ENCODE measurements at places on chromosomes 5 and 9.

DNA sequence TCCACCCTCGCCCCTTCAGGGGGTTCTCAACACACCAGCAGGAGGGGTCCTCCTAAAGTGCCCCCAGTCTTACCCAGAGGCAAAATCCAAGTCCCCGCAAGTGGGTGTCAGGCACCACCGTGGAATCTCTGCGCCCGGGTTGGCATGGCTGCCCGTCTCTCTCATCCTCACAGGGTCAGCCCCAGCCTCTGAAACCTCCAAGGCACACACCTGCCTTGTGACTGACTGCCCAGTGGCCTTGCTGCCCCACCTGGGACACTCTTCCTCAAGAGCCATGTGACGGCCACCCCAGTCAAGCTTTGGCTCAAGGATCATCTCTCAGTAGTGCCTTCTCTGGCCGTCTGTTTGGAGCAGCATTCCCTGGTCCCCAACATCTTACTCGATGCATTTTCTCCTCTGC lies 4.9 kb downstream of the FBP2 start:
- H3K4me1 ChIP-seq, result no peaks in the 10 kb centered on the region
- H3K27ac ChIP-seq, result no peak overlapping the region
- no peak overlapping the region for H3K4me3 ChIP-seq
- no peaks in the 10 kb centered on the region for H3K36me3 ChIP-seq
- no peaks in the 10 kb centered on the region for H3K27me3 ChIP-seq
- no peak for DNase-seq

DNA sequence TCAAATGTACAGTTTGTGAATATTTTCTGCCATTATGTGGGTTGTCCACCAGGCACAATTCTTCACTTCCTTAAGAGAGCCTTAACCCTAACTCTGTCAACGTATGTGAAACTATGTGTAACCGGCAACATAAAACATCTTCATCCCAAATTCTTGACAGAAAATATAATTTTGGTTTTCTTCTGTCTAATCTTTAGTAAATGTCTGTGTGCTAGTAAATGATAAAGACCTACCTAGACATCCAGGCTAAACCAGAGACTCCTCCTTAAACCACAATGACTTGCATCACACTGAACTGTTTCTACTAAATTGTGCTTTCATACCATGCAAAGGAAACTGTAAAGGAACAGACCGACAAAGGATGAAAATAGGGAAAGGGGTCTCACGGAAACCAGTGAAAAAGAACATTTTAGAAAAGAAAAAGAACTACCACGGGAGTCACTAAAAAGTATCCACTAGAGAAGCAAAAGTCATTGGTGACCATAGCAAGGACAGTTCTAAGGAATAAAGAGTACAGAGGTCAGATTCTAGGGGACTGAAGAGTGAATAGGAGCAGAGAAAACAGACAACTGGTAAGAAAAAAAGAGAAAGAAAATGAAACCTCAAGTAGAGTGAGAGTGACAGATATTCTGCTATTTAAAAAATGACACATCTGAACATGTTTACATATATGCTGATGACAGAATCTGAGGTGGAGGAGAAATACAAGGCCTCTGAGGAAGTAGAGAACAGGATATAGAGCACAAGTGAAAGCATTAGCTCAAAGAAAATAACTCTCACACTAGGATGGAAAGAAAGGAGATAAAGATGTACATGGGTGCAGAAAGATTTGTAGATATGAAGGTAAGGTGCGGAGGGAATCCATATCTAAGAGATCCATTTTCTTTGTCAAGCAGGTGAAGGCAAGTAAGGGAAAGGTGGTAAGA lies 49.4 kb downstream of the FNIP1 start:
- DNase-seq, result peak; percentile 64
- H3K27me3 ChIP-seq, result no peaks in the 10 kb centered on the region
- H3K27ac ChIP-seq, result peak overlapping the region; percentile 63
- peaks cover 10% of the 10 kb centered on the region for H3K4me1 ChIP-seq
- H3K4me3 ChIP-seq, result no peak overlapping the region

DNA sequence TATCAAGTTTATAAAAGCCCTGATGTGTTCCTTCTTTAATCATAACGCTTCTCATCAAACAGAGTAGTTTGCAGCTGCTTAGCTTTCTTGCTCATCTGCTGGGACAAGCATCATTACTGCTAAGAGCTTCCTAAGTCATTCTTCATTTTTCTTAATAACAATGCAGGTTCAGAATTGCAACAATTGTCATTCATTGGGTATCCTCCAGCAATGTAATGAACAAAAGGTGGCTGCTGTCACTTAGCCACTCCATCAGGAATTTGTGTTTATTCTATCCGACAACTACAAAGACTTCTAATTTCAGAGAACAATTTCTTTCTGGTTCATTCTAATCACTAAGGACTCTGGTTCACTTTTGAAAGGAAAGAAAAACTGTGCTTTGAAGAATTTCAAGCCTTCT lies 836.7 kb upstream of the CDH10 start:
- H3K4me3 ChIP-seq, result no peak overlapping the region
- H3K36me3 ChIP-seq, result no peaks in the 10 kb centered on the region
- H3K27me3 ChIP-seq, result no peaks in the 10 kb centered on the region
- no peaks in the 10 kb centered on the region for H3K4me1 ChIP-seq
- no peak overlapping the region for H3K27ac ChIP-seq
- DNase-seq, result no peak

- no peaks in the 10 kb centered on the region for H3K36me3 ChIP-seq
- no peak overlapping the region for H3K4me3 ChIP-seq
- no peak for DNase-seq
- H3K4me1 ChIP-seq, result peaks cover 19% of the 10 kb centered on the region
Observed at GRCh38 chr5:176723440-176723839, 76.2 kb downstream of the TSPAN17 start.

- no peak for DNase-seq
- no peak overlapping the region for H3K4me3 ChIP-seq
- no peaks in the 10 kb centered on the region for H3K4me1 ChIP-seq
- no peaks in the 10 kb centered on the region for H3K27me3 ChIP-seq
- no peak overlapping the region for H3K27ac ChIP-seq
Observed at GRCh38 chr5:15791274-15791673, 291.3 kb downstream of the FBXL7 start.

DNA sequence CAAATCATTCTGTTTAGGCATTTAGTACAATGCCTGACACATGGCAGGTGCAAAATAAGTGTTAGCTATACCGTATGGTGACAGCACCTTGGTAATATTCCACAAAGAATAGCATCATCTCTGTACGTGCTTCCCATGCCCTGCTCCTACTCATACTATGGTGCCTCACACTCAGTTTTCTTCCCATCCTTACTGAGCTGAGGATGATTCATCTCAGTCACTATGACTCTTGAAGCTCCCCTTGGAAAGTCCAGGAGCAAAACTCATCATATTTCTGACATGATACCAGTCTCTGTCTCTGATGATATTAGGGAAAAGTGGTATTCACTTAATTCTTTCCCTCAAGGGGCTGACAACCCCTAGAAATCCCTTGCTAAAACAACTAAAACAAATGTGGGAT lies 423.3 kb downstream of the EFNA5 start:
- no peak for DNase-seq
- no peaks in the 10 kb centered on the region for H3K27me3 ChIP-seq
- H3K27ac ChIP-seq, result no peak overlapping the region

DNA sequence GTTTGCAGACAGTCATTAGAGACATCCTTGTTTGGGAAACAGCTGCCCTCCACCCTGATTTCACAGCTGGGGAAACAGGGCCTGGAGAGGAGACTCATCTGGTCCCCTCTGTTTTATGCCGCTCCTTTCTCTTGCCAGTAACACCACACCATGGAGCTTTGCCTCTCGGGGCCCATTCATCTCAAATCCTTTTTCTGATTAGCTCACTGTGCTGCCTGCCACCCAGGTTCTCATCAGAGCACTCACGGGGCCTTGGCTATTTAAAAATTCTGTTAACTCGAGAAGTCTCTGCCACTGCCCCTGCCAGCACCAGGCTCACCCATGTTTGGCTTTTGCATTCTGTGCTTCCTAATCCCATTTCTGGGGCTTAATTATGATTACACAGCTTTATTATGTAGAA lies 36.8 kb upstream of the C5orf58 start:
- no peaks in the 10 kb centered on the region for H3K36me3 ChIP-seq
- DNase-seq, result no peak
- H3K27me3 ChIP-seq, result no peaks in the 10 kb centered on the region
- no peak overlapping the region for H3K27ac ChIP-seq
- no peak overlapping the region for H3K4me3 ChIP-seq

DNA sequence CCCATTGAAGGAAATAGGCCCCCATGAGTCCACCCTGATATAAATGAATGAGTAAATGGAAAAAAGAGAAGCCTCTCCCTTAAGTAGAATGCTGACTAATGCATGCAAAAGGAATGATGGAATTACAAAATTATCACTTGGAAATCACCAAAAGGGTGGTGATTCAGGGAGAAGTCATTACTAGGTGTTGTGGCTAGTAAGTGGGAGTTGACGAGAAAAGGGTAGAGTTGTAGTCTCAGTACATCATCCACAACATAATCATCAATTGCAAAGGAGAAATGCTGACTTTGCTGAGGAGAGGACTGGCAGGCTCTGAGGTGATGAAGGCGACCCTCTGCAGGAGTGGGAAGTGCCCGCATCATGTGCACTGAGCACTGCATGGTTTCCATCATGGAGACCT lies 201.5 kb upstream of the S1PR3 start:
- H3K27ac ChIP-seq, result no peak overlapping the region
- H3K4me1 ChIP-seq, result no peaks in the 10 kb centered on the region
- no peaks in the 10 kb centered on the region for H3K27me3 ChIP-seq
- DNase-seq, result no peak

DNA sequence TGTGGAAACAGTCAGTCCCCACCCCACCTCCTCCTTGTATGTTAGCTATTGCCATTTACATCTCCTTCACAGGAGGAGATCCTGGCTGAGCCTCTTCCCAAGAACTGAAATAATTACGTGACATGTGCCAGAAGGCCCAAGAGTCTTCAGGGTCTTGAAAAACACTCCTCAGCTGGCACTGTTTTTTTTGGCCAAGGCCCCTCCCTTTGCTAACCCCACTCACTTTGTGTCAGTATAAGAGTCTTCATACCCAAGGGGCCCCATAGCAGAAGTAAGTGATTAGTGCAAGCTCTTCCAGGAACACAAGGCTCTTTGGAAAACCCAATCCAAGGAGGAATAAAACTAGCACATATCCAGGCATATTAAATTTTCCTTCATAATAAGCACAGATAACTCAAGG lies 5.7 kb upstream of the LARP1 start:
- peaks cover 13% of the 10 kb centered on the region for H3K4me1 ChIP-seq
- DNase-seq, result no peak
- H3K27ac ChIP-seq, result no peak overlapping the region

DNA sequence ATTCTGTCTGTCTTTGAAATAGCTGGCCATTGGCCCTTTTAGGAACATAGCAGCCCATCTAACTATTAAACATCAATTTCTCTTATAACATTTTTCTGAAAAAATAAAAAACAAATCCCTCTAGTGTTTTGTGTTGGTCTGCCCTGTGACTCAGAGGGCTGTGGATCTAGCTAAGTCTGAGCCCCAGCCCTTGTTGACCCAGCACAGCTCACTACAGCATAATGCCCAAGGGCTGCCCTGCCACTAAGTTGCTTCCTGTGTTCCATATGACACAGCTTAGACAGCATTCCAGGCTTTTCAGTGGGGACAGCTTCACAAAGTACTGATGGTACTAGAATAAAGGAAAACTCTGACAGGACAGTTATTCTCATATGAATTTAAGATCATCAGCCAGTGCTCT lies 136.0 kb downstream of the SCAMP1 start:
- no peaks in the 10 kb centered on the region for H3K36me3 ChIP-seq
- no peaks in the 10 kb centered on the region for H3K27me3 ChIP-seq
- H3K4me1 ChIP-seq, result no peaks in the 10 kb centered on the region
- H3K27ac ChIP-seq, result no peak overlapping the region
- H3K4me3 ChIP-seq, result no peak overlapping the region

DNA sequence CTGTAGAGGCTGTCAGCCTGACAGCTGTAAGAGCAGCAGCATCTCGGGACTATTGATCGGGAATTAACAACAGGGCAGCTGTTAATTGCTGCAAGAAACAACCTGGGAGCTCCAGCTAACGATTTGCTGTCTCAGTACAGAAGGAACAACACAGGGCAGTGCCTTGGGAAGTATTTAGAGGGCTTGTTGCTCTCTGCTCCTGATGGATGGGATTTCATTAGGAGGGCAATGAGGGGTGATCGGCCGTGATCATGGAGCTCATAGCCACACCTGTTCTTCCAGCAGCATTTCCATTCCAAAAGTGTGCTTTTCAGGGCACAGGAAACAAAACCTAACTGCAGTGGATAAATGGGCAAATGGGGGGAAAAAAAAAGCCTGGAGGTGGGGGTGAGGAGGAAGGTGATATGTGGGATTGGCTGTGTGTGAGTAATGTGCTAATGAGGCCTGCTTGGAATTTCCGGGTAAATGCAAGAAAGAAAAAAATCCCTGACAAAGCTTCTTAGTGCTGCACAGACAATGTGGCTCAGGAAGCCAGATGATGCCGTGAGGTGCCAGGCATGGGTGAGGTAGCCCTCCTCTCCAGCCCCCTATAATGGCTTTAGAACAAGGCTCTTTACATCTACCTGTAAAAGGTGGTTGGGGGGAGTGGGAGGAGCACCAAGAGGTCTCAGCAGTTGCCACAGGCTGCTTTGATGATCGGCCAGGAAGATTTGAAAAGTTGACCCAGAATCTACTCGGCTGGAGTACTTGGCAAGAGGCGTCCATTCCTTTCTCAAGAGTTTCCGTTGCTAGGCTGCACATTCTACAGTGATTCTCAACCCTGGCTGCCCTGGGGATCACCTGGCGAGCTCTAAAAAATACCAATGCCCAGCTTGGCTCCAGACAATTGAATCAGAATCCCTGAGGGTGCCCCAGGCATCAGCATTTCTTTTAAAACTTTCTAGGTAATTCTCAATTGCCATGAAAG lies 139.5 kb upstream of the KLF9 start:
- DNase-seq, result no peak
- no peak overlapping the region for H3K4me3 ChIP-seq
- H3K4me1 ChIP-seq, result no peaks in the 10 kb centered on the region
- H3K36me3 ChIP-seq, result no peaks in the 10 kb centered on the region
- no peaks in the 10 kb centered on the region for H3K27me3 ChIP-seq

GRCh38 chr5:64758901-64759300 lies 9.6 kb downstream of the SREK1IP1 start:
- H3K27me3 ChIP-seq, result no peaks in the 10 kb centered on the region
- H3K36me3 ChIP-seq, result peaks cover 10% of the 10 kb centered on the region
- no peak overlapping the region for H3K27ac ChIP-seq
- no peaks in the 10 kb centered on the region for H3K4me1 ChIP-seq
- no peak overlapping the region for H3K4me3 ChIP-seq

GRCh38 chr5:4928409-4928808 lies 211.7 kb upstream of the ADAMTS16 start:
- no peaks in the 10 kb centered on the region for H3K27me3 ChIP-seq
- no peaks in the 10 kb centered on the region for H3K36me3 ChIP-seq
- no peak overlapping the region for H3K27ac ChIP-seq
- no peaks in the 10 kb centered on the region for H3K4me1 ChIP-seq
- DNase-seq, result no peak

- no peak for DNase-seq
- H3K27ac ChIP-seq, result no peak overlapping the region
- no peaks in the 10 kb centered on the region for H3K27me3 ChIP-seq
- no peaks in the 10 kb centered on the region for H3K36me3 ChIP-seq
Observed at GRCh38 chr5:5342784-5343183, 79.7 kb upstream of the ICE1 start.

All from naive thymus-derived CD4-positive, alpha-beta T cell (primary cell).